ENCODE measurements at places on chromosomes 5 and 9. TPM values are rescaled to one million over a fixed set of nuclear protein-coding genes. Genes with fewer than 3 reads are reported as not detected.

GRCh38 chr9:36317766-36318165 is 59.5 kb upstream of the GNE start:
- peak; percentile 93 for DNase-seq
- peaks cover 34% of the 10 kb centered on the region for H3K4me1 ChIP-seq
- no peak overlapping the region for H3K4me3 ChIP-seq

DNA sequence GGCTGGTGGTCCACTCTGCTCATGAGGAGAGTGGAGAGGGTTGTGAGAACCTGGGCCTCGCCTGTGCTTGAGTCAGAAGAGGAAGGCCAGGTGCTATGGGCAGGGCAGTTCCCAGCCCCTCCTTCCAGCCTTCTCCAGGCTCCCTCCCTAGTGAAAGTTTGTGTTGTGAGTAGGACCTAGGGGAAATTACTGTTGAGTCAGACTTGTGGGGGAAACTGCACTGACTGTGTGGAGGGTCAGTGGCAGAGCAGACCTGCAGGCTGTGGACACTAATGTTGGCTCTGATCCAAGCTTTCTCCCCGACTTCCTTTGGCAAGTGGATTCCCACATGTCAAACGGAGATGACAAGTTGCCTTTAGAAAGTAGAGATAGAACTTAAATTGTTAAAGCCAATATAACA is 102.6 kb downstream of the ARHGAP26 start:
- peaks cover 47% of the 10 kb centered on the region for H3K4me1 ChIP-seq
- no peaks in the 10 kb centered on the region for H3K27me3 ChIP-seq
- H3K36me3 ChIP-seq: no peaks in the 10 kb centered on the region
- H3K4me3 ChIP-seq: no peak overlapping the region

GRCh38 chr5:37412515-37412914 is 33.4 kb downstream of the WDR70 start:
- H3K36me3 ChIP-seq: 0 out of 2 replicates have a peak, but pooled peaks cover 4% of the 10 kb centered on the region
- H3K27ac ChIP-seq: no peak overlapping the region
- H3K27me3 ChIP-seq: no peaks in the 10 kb centered on the region
- no peaks in the 10 kb centered on the region for H3K4me1 ChIP-seq

DNA sequence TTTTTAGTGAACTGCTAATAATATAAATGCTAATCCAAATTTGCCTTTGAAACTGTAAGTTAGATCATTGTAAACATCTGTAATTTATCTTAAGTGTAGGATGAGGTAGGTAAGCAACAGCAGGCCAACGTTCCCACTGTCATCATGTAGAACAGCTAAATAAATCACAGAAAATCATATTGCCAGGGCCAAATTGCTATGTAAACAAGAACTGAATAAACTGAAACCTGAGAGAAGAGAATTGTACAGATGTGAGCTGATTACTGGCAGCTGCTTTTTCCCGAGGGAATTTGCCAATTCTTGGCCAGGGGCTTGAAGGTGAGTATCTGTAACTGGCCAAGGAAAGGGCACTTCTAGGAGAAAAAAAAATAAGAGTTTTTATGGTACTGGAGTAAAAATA is 97.6 kb downstream of the CDH10 start:
- no peak overlapping the region for H3K27ac ChIP-seq
- H3K27me3 ChIP-seq: no peaks in the 10 kb centered on the region
- H3K4me1 ChIP-seq: peaks cover 4% of the 10 kb centered on the region
- H3K36me3 ChIP-seq: no peaks in the 10 kb centered on the region
- no peak for DNase-seq

- peak; percentile 56 for DNase-seq
- no peak overlapping the region for H3K4me3 ChIP-seq
- peaks cover 3% of the 10 kb centered on the region for H3K36me3 ChIP-seq
- peaks cover 46% of the 10 kb centered on the region for H3K4me1 ChIP-seq
- H3K27me3 ChIP-seq: no peaks in the 10 kb centered on the region
Measured at GRCh38 chr5:73793911-73794310, 167.9 kb downstream of the ARHGEF28 start.

DNA sequence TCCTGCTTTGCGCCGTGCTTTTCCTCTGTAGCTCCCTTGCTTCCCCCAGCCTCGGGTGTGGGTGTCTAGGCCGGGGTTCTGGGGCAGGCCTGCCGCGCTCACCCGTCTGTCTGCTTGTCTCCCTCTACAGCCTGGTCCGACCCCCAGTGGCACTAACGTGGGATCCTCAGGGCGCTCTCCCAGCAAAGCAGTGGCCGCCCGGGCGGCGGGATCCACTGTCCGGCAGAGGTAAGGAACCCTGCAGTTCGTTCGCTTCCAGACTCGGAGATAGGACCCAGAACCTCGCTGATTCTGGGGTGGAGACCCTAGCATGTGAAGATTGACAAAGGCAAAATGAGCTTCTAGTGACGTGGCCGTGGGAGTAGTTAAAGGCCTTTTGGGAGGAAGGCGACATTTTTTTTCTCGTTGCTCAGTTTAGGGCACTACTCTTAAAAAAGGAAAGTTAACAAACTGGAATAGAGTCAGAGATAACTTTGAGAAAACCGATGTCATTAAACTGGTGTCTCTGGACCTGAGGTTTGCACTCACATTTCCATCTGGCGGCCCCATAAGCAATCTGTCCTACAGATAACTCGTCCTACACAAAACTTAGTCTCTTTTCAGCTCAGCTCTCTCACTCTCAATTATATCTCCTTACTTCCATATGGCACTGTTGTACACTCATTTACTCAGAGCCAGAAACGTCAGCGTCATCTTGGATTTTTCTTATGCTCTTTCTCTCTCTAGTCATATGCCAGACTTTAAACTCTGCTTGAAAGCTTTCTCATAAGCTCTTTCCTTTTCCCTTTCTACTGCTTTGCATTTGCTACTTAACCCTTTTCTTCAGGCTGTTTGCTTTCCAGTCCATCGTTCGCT is 561 bp downstream of the SEC61B start:
- peaks cover 26% of the 10 kb centered on the region for H3K36me3 ChIP-seq
- H3K4me1 ChIP-seq: peaks cover 11% of the 10 kb centered on the region
- no peaks in the 10 kb centered on the region for H3K27me3 ChIP-seq
- H3K27ac ChIP-seq: peak overlapping the region; percentile 82

DNA sequence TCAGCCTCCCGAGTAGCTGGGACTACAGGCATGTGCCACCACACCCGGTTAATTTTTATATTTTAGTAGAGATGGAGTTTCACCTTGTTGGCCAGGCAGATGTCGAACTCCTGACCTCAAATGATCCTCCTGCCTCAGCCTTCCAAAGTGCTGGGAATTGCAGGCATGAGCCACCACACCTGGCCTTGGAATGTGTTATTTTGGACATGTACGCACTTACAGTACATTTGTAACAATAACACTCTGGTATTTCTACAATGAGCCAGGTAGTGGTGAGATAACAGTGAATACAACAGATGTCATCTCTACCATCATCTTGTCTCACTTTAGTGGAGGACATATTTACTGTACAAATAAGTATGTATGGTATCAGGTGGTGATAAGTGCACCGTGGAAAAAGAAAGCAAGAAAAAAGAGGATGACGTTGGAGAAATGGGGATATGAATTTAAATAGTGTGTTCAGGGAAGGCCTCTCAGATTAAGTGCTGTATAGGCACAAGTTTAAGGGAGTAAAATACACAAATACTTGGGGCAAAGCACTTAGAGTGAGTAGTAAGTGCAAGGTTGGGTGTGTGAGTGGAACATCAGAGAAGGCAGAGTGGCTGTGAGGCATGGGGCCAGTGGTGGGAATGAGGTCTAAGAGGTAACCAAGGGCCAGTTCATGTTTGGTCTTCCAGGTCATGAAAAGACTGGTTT is 100.1 kb downstream of the CDC42SE2 start:
- H3K27me3 ChIP-seq: no peaks in the 10 kb centered on the region
- H3K27ac ChIP-seq: no peak overlapping the region
- DNase-seq: no peak
- H3K36me3 ChIP-seq: no peaks in the 10 kb centered on the region
- H3K4me3 ChIP-seq: no peak overlapping the region

DNA sequence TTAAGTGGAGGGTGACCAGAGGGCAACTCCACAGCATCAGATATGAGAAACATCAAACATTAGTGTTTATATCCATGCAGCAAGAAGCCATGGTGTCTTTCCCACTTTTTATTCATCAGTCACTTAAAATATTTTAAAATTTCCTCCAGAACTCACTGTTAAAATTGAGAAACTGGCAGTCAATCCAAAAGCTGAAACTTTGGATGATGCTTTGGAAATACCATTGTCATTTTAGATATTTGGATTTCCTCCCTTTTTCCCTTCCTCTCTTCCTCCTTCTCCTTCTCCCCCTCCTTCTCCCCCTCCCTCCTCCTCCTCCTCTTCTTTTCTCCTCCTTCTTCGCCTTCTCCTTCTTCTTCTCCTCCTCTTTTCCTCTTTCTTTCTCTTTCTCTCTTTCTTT is 33.1 kb upstream of the NTRK2 start:
- H3K4me1 ChIP-seq: no peaks in the 10 kb centered on the region
- no peak overlapping the region for H3K4me3 ChIP-seq
- no peaks in the 10 kb centered on the region for H3K27me3 ChIP-seq
- no peak overlapping the region for H3K27ac ChIP-seq

- H3K27me3 ChIP-seq: no peaks in the 10 kb centered on the region
- H3K4me1 ChIP-seq: no peaks in the 10 kb centered on the region
- no peak for DNase-seq
- H3K27ac ChIP-seq: no peak overlapping the region
- H3K4me3 ChIP-seq: no peak overlapping the region
Measured at GRCh38 chr5:171848006-171848405, 62.4 kb downstream of the SMIM23 start.

GRCh38 chr9:111683392-111683791 is 22.0 kb downstream of the GNG10 start:
- no peaks in the 10 kb centered on the region for H3K36me3 ChIP-seq
- H3K27me3 ChIP-seq: no peaks in the 10 kb centered on the region
- no peak overlapping the region for H3K4me3 ChIP-seq

ADAMTS12 gene
- 0.18 TPM for total RNA-seq

POU4F3 gene
- total RNA-seq: not detected

HSPB3 gene
- not detected for total RNA-seq

KCNIP1 gene
- not detected for total RNA-seq

FAM193B gene
- total RNA-seq: 33.9 TPM

IL17B gene
- total RNA-seq: not detected

SLC9A3 gene
- total RNA-seq: 4.7 TPM

TLX3 gene
- total RNA-seq: not detected
